ENCODE measurements at places on chromosomes 3 and 15.

DNA sequence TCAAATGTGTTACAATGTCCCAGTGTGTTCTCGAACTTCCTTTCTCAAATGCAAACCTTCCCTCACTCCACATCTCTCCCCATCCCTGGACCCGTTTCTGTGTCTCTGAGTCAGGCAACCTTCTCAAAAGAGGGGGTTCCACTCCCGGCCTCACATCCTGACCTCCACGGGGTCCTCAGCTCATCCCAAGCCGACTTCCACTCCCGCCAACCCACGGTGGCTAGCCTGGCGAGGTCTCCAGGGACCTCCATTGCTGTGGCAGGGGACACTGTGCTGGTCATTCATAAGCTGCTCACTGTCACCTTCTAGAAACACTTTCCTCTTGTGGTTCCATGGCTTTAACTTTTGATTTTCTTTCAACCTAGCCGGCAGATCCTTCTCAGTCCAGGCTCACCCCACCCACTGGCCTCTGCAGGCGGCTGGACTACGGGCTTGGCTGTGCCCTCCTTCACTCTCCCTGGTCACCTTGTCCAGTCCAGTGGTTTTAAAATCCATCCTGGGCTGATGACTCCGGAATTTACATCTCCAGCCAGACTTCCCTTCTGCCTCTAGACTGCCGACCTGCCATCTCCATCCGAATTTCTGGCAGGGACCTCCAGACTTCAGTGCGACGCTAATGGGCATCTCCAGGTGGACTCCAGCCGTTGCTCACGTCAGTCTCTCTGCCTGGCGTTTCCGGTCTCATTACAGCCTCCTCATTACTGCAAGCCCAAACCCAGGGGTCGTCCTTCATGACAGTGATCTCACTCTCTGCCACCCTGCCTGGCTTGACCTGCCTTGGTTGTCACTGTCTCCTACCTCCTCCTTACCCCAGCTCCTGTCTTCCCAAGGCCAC is 20.0 kb downstream of the ABTB1 start:
- DNase-seq: no peak

DNA sequence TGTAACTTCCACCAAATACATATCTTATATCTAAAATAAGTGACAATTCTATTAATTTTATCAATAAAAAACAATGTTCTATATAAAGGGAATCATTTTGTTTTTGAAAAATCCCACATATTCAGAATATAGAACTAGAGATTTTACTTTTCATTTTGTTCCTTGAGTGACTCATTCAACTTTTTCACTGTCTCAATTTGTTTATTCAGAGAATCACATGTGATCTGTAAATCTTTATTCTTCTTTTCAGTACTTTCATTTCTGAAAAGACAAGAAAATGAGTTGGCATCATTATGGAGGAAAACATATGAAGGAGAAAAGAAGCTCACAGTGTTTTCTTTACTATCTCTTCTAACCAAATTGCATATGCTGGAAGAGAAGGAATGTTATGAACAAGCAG is 35.0 kb downstream of the CIP2A start:
- DNase-seq: no peak

GRCh38 chr3:116111765-116112164 is 333.5 kb downstream of the LSAMP start:
- DNase-seq: no peak

- DNase-seq: no peak
Measured at GRCh38 chr3:136276049-136276755, 26.1 kb downstream of the PCCB start.

DNA sequence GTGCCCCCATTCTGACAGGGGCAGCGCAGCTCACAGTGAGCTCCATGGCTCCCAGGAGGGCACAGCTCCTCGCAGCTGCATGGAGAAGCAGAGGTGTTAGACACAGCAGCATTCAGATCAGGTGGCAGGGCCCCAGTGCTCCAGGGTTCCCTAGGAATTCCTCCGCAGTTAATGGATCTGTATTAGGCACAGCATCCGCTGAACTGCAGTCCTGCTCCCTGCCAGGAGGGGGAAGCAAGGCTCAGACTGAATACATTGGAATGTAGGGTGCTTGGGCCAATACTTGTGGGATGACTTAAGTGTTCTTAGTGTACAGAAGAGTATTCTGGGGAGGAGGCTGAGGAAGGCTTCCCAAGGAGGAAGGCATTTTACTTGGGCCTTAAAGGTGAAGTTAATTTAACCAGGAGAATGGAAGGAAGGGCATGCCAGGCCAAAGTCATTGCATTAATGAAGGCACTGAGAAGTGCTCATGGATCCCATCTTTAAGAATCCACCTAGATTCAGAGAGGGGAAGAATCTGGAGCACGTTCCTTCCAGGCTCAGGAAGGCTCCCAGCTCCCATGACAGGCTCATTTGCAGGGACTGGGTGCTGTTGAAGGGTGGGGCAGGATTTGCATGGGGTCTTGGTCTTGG is 111.6 kb downstream of the RAB11A start:
- DNase-seq: peak; percentile 80

Measured in HTR-8/SVneo (cell line).